Stimulated activated CD4-positive, alpha-beta T cell treated with anti-CD3 and anti-CD28 coated beads, Interleukin-12 subunit alpha, Interleukin-12 subunit beta, amount 100 ng/mL, for 24 hours (primary cell): ENCODE measurements at places on chromosomes 6 and 20.

- DNase-seq: peak; percentile 32
Measured at GRCh38 chr6:119078376-119079282, at the start of gene FAM184A. Gene FAM184A (minus strand): TSS chr6:119078664. CDS start chr6:119078299, 365 bp downstream.

GRCh38 chr20:24478584-24478983 lies 9.2 kb downstream of the SYNDIG1 start:
- DNase-seq: no peak

GRCh38 chr6:7911345-7911725 lies 747 bp upstream of the TXNDC5 start:
- no peak for DNase-seq

DNA sequence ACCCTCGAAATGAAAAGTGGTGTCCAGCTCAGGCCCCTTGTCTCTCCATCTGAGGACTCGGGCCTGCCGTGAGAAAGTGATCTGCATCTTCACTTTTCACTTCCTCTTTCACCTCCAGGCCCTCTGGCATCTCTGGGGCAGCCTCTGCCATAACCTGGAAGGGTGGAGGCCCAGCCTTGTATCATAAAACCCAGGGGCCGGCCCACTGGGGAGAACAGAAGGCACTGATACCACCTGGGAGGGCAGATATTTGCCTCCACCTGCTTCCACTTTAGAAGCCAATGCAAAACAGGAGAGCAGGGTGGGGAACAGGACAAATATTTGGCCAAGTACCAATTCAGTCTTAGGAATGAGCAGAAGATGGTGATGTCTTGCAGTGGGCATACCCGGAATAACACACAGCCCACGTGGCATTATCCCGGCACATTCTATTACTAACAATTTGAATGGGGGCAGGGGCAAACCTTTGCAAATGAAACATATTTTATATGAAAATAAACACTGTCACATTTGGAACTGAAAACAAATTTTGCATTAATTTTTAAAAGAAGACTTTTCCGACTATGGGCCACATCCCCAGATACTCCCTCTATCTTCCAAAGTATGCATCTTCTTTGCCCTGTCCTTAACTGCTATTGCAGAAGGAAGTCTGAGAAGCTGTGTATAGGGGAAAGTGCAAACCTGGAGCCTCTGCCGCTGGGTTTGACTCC lies 69.2 kb upstream of the TBC1D7 start:
- DNase-seq: no peak

GRCh38 chr6:145506565-145506964 lies 228.8 kb downstream of the EPM2A start:
- no peak for DNase-seq

DNA sequence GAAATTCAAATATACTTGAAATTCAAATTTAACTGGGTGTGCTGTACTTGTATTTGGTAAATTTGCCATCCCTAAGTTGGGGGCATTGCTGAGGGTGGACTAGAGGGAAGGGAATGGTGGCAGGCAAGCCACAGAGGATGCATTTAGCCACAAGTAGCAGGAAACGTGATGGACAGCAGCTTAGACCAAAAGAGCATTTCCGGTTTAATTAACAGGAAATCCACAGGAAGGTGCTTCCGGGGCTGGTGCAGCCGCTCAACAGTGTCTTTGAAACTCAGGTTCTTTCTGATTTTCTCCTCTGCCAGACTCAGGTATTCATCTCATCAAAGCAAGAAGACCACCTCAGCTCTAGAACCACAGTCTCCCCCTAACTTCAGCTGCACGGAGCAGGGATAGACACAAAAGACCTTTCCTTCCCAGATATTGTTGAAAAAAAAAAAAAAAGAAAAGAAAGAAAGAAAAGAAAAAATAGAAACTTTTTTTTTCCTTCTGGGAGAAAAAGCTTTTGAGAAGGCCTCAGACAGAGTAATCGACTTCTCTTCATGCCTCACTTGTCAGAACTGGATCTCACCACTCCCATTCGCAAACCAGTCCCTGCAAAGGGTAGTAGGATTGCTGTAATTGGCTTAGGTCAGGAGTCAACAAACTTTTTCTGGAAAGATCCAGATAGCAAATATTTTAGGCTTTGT lies 8.0 kb upstream of the BCAS1 start:
- no peak for DNase-seq

DNA sequence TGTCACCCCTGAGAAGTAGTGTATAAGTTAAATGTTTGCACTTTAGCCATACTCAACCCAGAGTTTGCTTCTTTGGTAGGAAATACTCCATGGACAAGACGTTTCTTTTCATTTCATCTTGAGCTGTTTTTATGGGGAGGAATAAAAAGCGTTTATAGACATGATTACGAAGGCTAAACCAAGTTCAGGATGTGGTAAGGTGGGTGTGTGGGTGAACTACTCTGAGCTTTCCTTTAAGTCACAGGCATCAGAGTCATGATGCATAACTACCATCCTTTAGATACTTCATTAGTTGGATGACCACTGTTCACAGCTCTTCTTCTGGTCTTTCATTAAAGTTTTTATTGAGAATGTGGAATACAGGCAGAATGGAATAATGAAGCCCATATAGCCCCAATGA lies 48.9 kb downstream of the EBF4 start:
- no peak for DNase-seq

DNA sequence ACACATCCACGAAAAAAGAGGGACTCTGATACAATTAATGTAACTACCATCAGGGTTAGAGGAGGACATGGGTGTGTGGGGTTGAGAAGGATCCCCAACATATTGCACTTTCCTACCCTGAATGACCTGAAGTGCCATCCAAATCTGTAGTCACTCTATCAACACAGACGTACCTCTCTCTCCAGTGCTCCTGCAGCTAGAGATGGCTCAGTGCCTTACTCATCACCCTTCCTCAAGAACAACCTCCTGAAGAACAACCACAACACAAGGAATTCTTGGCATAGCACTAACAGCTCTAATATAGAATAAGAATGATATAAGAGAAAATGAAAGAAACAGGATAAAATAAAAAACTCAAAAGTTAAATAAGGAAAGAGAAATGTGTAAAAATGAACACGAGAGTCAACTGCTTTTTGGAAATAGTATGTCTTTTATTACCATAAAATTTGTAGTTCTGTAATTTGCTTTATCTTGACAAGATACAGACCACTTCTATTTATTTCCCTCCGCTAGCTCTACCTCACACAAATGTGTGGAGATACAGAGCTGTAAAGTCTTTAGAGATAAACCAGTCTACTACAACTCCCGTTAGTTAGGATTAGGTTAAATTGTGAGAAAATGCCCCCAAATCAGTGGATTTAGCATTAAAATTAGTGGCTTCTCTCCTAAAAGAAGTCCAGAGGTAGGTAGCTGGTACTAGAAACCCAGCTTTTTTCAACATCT lies 63.9 kb downstream of the REV3L start:
- DNase-seq: no peak

DNA sequence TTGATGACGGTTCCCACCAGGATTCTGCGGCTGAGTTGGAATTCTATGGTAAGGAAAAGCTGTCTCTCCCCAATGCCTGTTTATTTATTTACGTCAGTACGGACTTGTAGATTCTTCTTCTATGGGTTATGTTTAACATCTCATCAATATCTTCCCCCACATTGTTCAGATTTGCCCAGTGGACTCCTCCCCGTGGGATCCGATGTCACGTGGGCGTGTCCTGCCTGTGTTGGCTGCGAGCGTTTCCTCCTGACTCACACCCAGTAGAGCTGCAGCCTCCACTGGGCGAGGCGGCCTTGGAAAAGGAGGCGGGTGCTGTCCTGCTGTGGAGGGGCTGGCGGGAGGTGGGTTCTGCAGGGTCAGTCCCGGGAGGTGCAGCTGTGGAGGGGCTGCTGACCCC lies 46.8 kb upstream of the SLCO4A1 start:
- no peak for DNase-seq

GRCh38 chr20:57883761-57884160 lies 173.9 kb upstream of the PMEPA1 start:
- DNase-seq: no peak

- no peak for DNase-seq
Measured at GRCh38 chr6:88629838-88630494, 333.5 kb downstream of the RNGTT start.

GRCh38 chr20:3172126-3172932 lies 1.0 kb downstream of the LZTS3 start:
- DNase-seq: no peak

GRCh38 chr6:14499841-14500240 lies 382.3 kb downstream of the CD83 start:
- no peak for DNase-seq

GRCh38 chr6:154122195-154122925 lies 83.3 kb downstream of the OPRM1 start:
- no peak for DNase-seq

DNA sequence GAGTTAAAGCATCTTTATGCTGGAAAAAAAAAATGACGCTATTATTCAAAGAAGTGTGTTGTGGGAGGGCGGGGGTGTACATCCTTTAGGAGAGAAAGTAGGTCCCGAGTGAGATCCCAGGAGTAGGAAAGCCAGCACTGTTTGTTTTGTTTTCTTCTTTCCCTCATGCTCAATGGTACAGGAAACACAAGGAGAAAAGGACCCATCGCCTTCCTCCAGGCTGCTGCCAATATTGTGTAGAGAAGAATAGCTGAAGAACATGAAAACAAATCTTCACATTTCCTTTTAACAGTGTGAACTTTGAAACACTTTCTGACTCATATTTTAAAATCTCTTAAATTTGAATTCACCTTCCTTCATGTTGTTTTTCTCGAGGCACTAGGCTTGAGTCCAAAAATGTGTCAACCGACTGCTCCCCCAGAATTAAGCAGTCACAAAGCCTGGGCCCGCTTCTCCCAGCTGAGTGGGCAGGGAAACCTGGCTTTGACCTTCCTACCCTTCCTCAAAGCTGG lies 22.3 kb downstream of the PPP1R16B start:
- no peak for DNase-seq

- DNase-seq: no peak
Measured at GRCh38 chr6:145551164-145551563, 184.2 kb downstream of the EPM2A start.

DNA sequence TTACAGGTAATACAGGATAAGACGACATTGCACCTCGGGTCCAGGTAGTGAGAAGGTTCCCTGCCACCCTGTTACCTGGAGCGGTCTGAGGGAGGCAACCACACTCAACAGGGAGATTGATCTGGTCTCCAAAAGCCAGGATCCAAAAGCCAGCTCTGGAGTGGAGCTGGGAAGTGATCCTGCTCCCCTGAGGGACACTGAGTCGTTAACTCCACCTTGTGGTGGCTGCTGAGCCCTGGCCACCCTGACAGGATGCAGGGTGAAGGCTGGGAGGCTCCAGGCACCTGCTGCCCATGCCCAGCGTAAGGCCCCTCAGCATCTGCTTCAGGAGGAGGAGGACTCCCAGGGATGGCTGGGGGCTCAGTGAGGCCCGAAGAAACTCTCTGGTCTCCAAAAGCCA lies 38.7 kb upstream of the SLC22A2 start:
- DNase-seq: no peak

DNA sequence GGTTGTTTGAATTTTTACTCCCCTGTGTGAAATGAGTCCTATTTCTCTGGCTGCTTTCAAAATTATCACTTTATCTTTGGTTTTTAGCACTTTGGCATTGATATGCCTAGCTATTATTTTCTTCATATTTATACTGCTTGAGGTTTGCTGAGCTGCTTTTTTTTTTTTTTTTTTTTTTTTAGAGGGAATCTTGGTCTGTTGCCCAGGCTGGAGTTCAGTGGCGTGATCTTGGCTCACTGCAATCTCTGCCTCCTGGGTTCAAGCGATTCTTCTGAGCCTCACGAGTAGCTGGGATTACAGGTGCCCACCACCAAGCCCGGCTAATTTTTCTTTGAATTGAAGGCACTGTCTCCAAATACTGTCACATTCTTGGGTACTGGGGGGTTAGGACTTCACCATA lies 40.6 kb downstream of the STXBP5 start:
- no peak for DNase-seq

GRCh38 chr6:47678739-47679138 lies 19.6 kb upstream of the ADGRF4 start:
- DNase-seq: no peak

DNA sequence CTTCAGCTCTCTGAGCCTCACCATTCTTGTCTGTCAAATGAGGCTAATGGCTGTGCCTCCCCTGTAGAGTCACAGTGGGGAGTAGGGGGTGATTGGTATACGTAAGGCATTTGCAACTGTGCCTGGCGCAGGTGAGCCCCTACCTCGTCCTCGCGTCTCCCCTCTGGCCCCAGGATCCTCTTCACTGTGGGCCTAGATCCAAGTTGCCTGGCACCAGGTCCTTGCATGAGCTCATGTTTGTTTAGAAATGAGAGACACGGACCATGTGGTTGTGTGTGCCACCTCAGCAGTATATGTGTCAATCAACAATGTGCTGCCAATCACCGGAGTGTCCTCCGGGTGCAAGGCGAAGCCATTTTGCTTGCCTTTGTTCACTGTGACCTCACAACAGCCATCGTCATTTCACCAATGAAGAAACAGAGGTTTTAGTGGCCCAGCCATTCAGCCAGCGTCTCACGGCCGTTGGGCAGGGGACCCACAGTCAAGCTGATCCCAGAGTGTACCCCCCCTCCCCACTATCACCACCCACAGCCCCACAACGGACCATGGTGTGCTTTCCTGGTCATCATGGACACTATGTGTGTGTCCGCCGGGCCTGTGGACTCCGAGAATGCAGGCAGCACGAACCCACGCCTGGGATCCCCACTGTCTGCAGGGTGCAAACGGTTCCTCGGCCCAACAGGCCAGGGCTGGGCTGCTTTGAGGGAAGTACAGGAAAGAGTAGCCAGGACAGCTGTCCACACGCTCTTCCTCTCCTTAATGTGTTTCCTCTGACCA lies 35.9 kb upstream of the STX16 start:
- DNase-seq: no peak

DNA sequence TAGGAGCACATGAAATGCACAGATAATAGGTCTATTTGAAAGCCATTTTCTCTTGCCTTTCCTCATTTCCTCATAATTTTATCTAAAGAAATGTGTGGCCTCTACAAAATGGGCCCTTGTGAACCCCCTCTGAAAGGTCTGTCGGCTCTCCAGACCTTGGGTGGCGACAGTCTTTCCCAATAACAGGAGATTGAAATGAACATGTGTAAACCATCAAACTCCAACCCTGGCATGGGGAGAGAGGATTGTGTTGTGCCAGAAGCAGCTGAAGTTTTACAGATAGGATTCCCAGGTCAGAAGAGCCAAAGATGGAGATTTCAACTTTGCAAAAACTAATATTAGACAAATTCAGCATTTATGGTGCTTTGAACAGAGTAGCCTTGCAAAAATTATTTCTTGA lies 277.1 kb upstream of the ECI2 start:
- DNase-seq: no peak
